ENCODE measurements at places on chromosomes 7 and 10. TPM values are rescaled to one million over a fixed set of nuclear protein-coding genes. Genes with fewer than 3 reads are reported as not detected.

- DNase-seq, result no peak
Measured at GRCh38 chr10:121574519-121575166, 23.6 kb downstream of the FGFR2 start.

CPN1 gene
- not detected for total RNA-seq

SFRP4 gene
- total RNA-seq, result 0.59 TPM

FAM25G gene
- total RNA-seq, result not detected

GRCh38 chr7:95609277-95609971 is 13.1 kb upstream of the PDK4 start:
- peak; percentile 48 for DNase-seq

PKD2L1 gene
- not detected for total RNA-seq

THSD7A gene
- 0.70 TPM for total RNA-seq

- DNase-seq, result no peak
Measured at GRCh38 chr7:68724965-68725364, 873.3 kb upstream of the AUTS2 start.

DNA sequence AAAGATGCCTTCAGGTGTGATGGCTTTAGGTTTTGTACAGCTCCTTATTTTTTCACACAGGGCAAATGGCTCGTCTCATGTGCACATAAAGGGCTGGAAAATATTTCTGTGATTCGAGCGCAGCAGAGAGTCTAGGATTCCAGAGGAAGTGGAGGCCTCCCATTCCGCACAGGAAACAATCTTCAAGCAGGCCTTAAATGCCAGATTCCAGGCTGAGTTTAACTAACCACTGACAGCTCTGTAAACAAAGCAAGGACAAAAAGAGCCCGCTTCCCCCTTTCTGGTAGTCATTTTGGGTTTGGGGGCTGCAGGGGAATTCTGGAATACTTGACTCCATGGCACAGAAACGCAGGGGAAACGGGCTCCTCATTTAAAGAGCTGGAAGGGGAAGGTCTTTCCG is 87.2 kb downstream of the CALD1 start:
- no peak for DNase-seq

GRCh38 chr7:129569811-129570215 is 41.7 kb upstream of the NRF1 start:
- DNase-seq, result no peak

DNA sequence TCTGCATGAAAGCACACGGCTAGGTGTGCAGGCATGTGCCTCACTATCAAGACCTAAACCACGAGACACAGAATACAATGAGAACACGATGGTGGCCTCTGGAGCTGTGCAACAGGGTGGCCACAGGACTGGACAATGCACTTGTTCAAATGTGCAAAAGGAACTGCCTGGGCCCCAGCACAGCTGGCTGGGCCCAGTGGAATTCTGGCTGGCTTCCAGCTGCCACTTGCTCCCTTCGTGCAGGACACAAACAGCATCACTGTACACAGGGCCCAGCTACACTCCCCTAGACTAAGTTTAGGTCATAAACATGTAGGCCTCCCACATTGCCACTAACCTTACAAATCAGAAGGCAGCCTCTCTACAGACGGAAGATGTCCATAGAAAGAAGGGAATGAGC is 23.4 kb downstream of the DOCK4 start:
- DNase-seq, result peak; percentile 77

CALCR gene
- 0.05 TPM for total RNA-seq

- DNase-seq, result no peak
Measured at GRCh38 chr7:104900525-104901239, 113.3 kb upstream of the KMT2E start.

DNA sequence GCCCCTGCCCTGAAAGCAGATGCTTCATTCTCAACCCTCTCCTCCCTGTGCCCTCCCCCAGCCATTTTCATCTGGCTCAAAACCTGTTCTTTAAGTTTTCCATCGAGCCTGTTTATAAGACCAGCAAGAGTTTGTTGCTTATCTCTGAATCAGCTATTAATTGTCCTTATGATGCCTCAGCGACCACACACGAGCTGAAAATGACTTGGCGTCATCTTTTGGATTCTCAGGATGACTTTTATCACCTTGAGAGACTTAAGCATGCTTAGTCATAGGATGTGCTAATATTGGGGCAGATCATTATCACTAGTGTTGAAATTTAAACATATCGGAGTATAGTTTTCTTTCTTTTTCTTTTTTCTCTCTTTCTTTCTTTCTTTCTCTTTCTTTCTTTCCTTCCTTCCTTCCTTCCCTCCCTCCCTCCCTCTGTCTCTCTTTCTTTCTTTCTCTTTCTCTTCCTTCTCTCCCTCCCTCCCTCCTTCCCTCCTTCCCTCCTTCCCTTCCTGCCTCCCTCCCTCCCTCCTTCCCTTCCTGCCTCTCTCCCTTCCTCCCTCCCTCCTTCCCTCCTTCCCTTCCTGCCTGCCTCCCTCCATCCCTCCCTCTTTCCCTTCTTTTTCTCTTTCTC is 184.5 kb downstream of the PHTF2 start:
- no peak for DNase-seq

GRCh38 chr7:46908770-46909169 is 673.1 kb downstream of the TNS3 start:
- DNase-seq, result no peak

GRCh38 chr10:61765176-61766087 is 102.7 kb downstream of the CABCOCO1 start:
- no peak for DNase-seq

- DNase-seq, result no peak
Measured at GRCh38 chr7:65339257-65339656, 34.4 kb upstream of the ZNF92 start.

GRCh38 chr10:35172574-35172973 is 45.9 kb downstream of the CREM start:
- no peak for DNase-seq

DNA sequence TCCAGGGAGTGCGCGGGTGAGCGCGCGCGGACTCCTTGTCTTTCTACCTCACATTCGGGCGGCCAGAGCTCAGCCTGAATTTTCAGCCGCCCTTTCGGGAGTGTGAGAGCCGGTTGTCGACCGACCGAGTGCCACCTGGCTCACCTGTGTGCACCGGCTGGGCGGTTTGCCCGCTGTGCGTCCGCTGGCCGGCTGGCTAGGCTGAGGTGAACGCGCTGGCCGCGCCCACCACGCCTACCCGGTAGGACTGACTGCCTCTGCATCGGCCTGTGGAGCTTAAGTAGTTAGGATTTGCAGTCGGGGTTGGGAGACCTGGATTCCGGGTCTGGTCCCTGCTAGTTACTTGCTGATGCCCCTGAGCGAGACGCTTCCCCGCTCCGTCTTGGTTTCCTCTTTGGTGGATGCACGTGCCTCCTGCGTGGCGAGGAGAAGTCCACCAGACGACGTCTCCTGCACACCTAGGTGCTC is 553 bp downstream of the TSPAN15 start:
- no peak for DNase-seq

CYP2E1 gene
- 1.00 TPM for total RNA-seq

- DNase-seq, result no peak
Measured at GRCh38 chr10:102404361-102405107, 9.0 kb downstream of the NFKB2 start.

- DNase-seq, result no peak
Measured at GRCh38 chr7:42753367-42753766, 158.5 kb downstream of the C7orf25 start.

GRCh38 chr7:86768394-86768793 is 124.7 kb downstream of the GRM3 start:
- DNase-seq, result no peak

LSM5 gene
- 31.0 TPM for total RNA-seq

- DNase-seq, result no peak
Measured at GRCh38 chr7:43300121-43300520, 187.7 kb downstream of the HECW1 start.

DNA sequence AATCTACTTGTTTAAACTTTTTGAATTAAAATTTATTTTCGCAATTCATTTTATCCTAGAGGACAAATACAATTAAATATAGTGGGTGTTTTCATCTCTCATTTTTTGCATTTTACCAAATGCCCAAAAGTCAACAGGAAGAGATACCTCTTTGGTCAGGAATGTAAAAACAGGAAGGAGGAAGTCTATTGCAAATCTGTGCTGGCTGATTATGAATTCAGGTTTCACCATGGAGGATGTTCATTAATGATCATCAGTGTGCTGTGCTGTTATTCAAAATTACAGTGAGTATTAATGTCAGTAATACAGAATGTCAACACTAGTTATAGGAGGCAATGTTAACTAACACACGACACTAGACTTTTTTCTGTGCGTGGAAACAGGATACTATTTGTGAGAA is 24.7 kb downstream of the EXOC6 start:
- DNase-seq, result no peak

CADPS2 gene
- 20.3 TPM for total RNA-seq

- no peak for DNase-seq
Measured at GRCh38 chr10:24382979-24383663, 174.2 kb downstream of the KIAA1217 start.

DNA sequence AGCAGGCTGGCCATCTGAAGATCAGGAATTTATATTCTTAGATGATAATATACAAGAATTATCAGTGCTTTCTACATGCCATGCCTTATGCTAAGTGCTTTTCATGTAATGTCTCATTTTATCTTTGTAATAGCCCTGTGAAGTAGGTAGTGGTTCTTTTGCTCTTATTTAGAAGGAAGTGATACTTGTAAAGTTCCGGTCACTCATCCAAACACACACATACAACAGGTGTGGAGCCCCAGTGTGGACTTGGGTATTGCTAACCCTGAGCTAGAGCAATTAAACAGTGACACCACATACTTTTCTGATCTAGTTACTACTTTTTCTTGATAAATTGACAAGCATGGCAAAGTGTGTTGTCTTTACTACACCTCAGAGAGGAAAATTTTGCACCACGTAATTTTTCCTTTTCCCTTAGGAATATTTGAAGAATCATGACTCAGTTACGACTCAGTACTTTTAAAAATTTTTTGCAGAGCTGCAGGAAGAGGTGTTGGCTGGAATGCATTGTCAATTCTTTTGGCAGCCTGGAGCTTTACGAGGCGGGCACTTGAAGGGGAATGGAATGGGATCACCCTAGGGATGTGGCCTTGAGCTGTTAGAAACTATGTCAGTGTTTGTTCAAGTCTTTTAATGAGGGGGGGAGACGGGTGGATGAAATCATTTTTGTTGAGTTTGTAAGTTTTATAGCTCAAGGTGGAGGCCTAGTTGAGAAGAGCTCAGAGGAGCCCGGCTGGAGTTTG is 212.5 kb upstream of the CELF2 start:
- no peak for DNase-seq

GRCh38 chr7:7231000-7231399 is 48.7 kb downstream of the C1GALT1 start:
- no peak for DNase-seq

- no peak for DNase-seq
Measured at GRCh38 chr10:33341637-33342036, 7.2 kb upstream of the NRP1 start.

DNA sequence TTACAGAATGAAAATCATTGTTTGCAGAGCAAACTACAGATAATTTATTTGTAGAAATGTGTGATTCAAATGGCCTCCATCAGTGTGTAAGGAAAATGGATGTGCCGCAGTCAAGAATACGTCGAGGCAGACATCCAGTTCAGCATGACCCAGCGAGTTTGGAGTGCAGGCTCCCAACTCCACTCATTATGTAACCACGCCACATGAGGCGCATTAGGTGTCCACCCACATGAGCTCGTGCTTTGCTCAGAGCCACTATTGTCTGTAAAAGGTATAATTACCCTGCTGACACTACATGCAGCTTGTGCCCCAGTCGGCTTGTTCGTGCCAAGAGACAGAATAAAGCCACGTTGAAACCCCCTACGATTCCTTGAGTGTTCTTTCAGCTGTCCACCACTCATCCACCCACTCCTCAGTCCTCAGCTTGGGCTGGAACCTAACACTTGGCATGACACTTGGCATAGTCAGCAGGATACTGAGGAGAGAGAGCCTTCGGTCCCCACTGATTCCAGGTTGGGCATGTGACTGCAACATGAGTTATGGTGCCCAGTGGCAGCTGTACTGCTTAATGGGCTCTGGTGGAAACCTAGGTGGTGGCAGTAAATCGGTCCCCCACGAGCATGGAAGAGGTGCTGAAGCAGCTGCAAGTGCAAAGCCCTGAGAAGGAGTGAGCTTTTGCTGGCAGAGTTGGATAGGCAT is 102.7 kb downstream of the BICC1 start:
- no peak for DNase-seq

- DNase-seq, result no peak
Measured at GRCh38 chr7:39240864-39241263, 263.2 kb downstream of the POU6F2 start.
